Posterior cingulate gyrus (tissue), 11 donors: ENCODE measurements at places on chromosomes 7 and 10.

- DNase-seq, result no peak
Observed at GRCh38 chr10:129028451-129028850, 438.6 kb upstream of the MGMT start.

GRCh38 chr10:105068497-105068896 is 427.4 kb downstream of the SORCS3 start:
- DNase-seq, result no peak

- DNase-seq, result no peak
Observed at GRCh38 chr7:124761164-124761715, 4.4 kb downstream of the GPR37 start.

- DNase-seq, result no peak
Observed at GRCh38 chr7:139703487-139704307, 74.1 kb downstream of the HIPK2 start.

DNA sequence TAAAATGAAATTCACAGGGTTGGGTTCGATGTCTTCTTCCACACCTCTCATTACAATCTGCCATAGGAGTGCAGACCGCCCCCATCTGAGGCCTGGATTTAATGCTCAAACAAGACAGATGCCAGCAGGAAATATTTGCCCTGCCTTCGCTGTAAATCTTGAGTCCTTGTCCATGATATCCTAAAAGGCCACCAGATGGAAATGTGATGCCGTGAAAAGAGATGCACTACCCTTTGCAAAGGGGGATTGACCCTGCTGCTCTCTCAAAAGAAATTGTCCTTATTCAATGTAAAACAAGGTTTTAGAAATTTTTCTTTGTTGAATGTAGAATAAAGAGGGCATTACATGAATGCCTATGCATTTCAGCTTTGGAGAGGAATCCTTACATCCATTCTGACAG is 37.5 kb downstream of the AGAP4 start:
- no peak for DNase-seq

GRCh38 chr7:151565541-151565940 is 45.8 kb upstream of the RHEB start:
- no peak for DNase-seq

DNA sequence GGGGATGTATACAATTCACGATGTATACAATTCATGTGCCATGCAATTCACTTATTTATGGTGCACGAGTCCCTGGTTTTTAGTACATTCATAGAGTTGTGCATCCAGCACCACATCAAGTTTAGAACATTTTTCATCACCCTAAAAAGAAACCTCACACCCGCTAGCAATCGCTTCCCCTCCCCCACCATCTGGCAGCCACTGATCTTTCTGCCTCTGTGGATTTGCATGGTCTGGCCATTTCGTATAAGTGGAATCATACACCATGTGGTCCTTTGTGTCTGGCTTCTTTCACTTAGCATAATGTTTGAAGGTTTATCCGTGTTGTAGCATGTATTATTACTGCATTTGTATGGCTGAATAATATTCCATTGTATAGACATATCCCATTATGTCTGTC is 52.1 kb downstream of the PRF1 start:
- DNase-seq, result no peak

DNA sequence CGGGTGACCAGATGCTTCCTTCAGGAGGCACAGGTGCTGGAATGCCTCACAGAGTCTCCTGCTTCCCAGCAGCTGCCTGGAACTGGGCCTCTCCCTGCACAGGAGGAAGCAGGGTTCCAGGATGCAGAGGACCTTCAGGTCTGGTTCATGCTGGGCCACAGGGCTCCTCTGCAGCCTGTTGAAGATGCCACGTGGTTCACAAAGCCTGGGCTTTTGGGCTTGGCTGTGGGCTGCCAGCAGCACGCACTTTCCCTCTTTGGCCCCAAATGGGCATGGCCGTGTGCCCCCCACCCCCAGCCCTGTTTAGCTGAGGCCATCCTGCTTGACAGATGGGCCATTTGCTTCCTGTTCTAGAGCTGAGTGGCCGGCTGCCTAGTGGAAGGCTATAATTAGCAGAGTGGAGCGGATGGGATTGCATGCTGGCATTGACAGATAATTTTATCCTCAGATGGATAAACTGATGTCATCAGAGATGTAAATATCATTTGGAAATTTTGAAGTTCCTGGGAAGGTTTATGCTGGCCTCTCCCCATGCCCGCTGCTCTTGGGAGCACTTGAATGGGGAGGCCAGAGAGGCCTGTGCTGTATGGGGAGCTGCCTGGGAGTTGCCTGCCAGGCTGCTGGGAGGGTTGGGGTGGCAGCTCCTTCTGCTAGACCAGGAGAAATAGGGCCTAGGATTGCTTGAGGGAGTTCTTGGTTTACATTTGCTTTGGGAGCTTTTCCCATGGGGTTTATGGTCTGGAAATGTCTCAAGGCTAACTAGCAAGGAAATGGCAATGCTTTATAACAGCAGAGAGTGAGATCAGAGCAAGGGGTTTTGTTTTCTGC is 28.2 kb downstream of the TSPAN15 start:
- DNase-seq, result peak; percentile 79

- no peak for DNase-seq
Observed at GRCh38 chr7:148809856-148810255, 74.2 kb downstream of the EZH2 start.

GRCh38 chr10:1210667-1211066 is 154.5 kb downstream of the WDR37 start:
- no peak for DNase-seq

- DNase-seq, result no peak
Observed at GRCh38 chr10:2905851-2906250, 161.5 kb upstream of the PFKP start.

DNA sequence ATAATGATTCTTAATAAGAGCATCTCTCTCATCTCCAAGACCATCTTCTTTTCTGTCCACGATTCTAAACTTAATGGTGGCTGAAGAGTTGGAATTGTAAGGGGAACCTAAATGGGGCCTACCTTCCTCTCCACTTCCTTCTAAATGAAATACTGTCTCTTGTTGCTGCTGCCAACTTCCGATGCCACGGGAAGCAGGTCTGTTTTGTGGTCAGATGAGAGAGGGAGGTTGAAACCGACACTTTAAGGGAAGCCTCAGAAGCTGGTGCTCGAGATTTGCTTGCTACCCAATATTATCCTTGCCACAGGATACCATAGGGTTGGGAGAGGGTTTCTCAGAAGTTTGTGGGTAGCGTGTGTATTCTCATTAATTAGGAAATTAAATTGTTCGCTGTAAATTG is 464.1 kb downstream of the SUGCT start:
- no peak for DNase-seq

DNA sequence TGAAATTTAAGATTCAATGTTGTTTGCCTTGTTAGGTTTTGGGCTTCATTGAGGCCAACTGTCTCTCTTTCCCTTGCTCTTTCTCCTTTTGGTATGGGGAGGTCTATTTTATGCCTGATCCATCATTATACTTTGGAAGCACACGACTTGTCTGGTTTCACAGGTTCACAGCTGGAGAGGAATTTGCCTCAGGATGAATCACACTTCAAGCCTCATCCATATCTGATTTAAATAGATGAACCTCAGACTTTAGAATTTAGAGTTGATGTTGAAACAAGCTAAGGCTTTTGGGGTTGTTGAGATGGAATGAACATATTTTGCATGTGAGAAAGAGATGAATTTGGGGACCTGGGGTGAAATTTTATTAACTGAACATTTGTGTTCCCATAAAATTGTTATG is 150.5 kb upstream of the IGFBP3 start:
- no peak for DNase-seq

DNA sequence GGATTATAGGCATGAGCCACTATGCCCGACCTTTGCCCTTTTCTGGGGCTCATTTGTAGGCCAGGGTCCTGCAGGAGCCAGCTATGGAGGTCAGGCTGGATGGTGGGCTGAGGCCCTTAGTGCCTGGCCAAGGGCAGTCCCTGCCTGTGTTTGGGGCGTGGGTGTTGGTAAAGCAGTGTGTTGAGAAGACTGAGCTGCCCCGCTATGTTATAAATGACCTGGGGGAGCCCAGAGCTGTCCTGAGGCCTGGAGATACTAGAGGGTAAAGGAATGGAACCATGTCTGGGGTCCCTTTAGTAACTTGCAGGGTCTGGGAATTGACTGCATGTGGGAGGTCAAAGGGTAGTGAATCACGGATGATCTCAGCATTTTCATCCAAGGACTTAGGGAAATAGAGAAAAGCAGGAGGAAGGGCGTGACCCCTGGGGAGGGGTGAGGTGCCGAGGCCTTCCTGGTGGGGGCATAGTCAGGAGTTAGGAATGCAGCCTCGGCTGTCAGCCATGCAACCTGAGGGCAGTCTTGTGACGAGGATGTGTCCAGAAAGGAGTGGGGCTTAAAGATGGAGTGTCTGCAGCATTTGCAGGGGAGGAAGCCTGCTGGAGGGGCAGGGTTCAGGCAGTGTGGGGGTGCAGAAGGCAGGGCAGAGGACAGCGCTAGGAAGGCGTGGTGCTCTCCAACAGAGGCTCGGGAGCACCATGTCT is 31.5 kb downstream of the TMEM248 start:
- DNase-seq, result no peak

- no peak for DNase-seq
Observed at GRCh38 chr7:41942468-41943093, 239.7 kb upstream of the INHBA start.

DNA sequence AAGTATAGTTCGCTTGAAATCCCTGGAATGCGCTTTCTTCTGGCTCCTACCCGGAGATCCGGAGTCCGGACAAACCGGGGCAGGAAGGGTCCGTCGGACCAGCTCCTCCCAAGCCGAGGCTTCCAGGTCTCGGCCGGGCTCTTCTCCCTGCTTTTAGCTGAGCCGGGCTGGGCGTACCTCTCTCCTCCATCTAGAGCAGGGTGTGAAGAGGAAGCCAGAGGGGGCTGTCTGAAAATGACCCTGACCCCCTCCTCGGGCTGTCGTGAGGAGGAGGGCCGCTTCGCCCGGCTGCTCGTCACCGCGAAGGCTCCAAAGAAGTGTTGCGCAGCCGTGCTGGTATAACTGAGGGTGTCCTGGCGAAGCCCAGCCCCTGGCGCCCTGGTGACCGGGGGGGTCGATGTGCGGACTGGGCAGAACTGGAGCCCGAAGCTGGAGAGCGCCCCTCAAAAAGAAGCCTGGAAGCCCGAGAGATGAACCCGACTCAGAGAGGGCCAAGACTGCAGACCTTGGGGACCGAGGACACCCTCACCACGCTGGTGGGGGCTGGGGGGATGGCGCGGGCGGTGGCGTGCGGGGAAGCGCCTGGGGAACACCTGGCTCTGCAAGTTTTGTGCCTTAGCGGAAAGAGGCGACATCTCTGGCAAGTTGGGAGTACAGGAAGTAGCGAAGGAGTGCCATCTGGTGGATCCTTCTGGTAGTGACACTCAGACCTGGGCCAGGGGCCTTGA is 5.7 kb downstream of the KAZALD1 start:
- DNase-seq, result peak; percentile 84
